ENCODE measurements at places on chromosomes 12 and 14.

- DNase-seq, result peak; percentile 66
Observed at GRCh38 chr12:103884316-103884715, 43.3 kb upstream of the NT5DC3 start.

- DNase-seq, result peak; percentile 14
Observed at GRCh38 chr12:121176826-121177529, 33.0 kb upstream of the P2RX4 start.

DNA sequence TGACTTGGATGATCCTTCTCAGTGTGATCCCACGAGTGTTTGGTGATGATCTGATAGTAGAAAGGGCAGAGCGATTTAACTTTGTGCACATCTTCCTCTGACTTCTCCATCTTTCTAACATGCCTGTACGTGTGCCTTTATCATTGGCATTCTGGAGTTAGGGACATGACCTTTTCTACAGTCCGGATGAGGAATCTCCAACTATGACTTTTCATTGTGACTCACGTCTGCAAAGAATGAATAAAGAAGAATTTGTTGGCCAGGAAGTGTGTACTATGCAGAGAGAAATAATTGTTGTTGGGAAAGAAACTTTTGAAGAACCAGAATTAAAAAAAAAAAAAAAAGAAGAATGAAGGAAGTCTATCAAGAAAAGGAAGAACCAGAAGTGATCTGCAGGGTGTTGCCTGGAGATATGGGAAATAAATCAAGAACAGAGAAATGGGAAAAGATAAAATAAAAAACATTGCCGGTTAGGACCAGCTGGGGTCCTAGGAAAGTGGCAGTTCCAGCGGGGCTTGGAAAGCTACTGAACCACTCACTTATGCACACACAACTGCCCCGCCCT is 25.3 kb downstream of the PPFIBP1 start:
- DNase-seq, result peak; percentile 39

GRCh38 chr12:62599854-62600437 is 133.3 kb downstream of the MON2 start:
- no peak for DNase-seq

- no peak for DNase-seq
Observed at GRCh38 chr12:132677492-132677891, 9.7 kb downstream of the POLE start.

GRCh38 chr12:106251631-106252455 is 4.0 kb upstream of the CKAP4 start:
- peak; percentile 23 for DNase-seq

DNA sequence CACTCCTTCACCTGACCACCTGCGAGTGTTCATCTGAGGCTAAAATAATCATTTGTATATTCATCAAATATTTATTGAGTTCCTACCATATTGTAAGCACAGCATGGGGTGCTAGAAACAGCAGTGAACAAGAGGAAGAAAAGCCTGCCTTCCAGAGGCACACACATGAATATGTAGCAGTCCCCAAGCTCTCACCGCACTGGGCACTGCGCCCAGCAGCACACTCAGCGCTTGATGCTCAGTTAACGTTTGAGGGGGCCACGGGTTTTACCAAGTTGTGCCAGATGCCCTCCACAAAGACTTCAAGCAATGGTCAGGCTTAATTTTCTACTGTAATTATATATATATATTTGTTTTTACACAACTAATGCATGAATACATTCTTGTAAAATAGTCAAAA is 52.0 kb downstream of the HELB start:
- no peak for DNase-seq

GRCh38 chr12:82529101-82529500 is 157.6 kb upstream of the TMTC2 start:
- no peak for DNase-seq

DNA sequence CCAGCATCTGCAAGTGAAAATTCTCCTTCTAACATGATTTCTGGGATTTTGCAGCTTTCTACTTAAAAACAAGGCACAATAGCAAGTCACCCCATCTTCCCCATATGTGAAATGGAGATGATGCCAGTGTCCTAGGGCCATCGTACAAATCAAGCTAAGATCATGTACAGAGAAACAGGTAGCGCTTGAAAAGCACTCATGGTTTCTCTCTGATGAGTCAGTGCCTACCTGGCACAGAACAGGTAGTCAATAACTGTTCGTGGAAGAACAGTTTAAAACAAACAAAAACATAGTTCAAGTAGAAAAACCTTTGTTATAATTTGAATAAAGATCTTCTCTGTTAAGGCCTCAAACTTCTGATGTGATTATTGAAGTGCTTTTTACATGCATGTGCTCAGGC is 46.9 kb downstream of the RAD52 start:
- DNase-seq, result no peak

DNA sequence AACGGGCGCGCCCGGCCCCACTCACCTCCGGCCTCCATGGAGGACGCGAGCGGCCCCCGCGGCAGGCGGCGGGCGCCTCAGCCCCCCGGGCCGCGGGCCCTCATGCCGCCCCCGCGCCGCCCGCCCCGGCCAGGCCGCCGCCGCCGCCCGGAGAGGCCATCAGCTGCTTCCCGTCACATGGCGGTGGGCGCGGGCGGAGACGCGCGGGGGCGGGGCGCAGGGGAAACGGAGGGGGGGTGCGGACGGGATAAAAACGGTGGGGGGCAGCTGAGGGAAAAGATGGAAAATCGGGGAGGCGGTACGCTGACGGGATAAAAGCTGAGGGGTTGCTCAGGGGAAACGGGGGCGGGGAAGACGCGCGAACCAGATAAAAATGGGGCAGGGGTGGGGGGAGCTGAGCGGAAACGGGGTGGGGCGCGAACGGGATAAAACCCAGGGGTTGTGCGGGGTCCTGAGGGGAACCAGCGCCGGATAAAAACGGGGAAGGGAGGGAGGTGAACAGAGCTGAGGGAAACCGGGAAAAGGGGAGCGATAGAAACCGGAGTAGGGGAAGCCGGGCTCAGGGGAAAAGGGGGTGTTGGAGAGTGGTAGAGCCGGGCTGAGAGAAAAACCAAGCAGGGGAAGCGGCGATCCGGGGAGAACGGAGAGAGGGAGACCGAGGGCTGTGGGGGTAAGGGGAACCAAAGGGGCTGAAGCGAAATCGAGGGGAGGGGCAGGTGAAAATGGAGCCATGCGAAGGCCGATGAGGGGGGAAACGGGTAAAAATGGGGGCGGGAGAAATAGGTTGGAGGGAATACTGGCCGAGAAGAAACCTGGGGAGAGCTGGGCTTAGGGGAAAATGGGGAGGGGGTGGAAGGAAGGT is at the start of gene WSB2:
TSS of gene WSB2 (minus strand) at position 169 of the 862 bp plus-strand sequence. CDS start at position 38, 131 bp downstream.
- no peak for DNase-seq

GRCh38 chr12:111407377-111408115 is 1.8 kb downstream of the SH2B3 start:
- DNase-seq, result no peak

GRCh38 chr12:34599530-34600513 is 577.5 kb downstream of the ALG10 start:
- no peak for DNase-seq

- DNase-seq, result no peak
Observed at GRCh38 chr14:58942516-58942915, 246.0 kb upstream of the DAAM1 start.

- DNase-seq, result peak; percentile 52
Observed at GRCh38 chr12:76519538-76519937, 40.0 kb downstream of the OSBPL8 start.

DNA sequence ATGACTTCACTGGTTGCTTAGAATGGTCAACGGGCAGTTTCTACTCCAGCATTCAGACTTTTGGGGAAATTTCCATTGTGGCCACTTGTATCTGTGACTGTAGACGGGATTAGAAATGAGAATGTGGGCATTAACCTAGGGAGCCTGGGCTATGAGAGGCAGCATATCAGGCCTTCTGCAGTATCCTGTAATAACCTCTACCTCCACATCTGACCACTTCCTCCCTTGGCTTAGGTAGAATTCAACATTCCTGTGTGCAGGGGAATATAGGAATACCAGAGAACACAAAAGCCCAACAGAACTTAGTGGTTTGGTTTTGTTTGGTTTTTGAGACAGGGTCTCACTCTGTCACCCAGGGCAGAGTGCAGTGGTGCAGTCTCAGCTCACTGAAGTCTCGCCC is 76.4 kb upstream of the HOXC13 start:
- no peak for DNase-seq

DNA sequence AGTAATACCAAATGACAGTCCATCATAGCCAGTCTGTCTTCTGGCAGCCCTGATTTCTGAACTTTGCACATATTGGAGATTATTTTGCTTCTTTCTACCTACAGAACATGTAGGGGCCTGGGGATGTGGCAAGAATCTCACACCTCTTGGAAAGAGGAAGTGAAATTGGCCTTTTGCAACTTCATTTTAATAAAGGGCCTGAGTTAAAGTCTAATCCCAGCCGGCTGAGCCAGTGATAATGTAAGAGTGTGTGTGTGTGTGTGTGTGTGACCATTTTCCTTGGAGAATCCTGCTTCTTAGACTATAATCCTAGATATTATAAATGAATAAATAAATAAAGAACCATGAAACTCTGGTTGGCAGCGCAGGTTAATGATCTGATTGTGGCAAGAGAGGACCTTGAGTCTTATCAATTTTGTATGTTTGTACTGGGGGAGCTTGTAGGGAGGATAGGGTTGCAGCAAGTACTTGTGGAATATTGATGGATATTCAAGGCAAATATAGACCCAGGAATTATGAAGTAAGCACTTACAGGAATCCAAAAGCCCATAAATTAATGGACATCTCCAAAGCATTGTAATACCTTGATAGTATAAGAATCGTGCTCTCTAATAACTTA is 233.2 kb upstream of the AMIGO2 start:
- peak; percentile 54 for DNase-seq

- no peak for DNase-seq
Observed at GRCh38 chr12:114981036-114981435, 297.1 kb upstream of the TBX3 start.

All from MV-4-11 (cell line).